H1 (cell line): ENCODE measurements at places on chromosomes 2 and 18.

DNA sequence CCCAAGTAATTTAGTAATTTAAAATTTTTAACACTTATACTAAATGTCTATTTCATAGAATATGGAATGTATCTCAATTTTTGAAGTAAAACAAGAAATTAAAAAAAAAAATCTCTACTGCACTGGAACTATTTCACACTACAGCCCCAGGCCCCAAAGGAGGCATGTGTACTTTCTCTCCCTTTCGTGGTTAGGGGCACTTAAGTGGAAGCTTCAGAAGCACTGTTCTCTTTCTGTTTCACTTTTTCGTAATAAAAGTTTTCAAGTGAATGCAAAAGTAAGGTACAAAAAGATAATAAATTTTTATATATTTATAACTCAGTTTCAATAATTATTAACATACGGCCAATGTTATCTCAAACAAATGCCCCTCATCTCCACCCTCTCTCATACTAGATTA, 123.8 kb upstream of the STON1 start:
- no peak for DNase-seq

GRCh38 chr2:137192366-137193310, 427.3 kb downstream of the THSD7B start:
- no peak for DNase-seq

GRCh38 chr2:156003780-156004179, 328.7 kb downstream of the NR4A2 start:
- DNase-seq, result no peak

- no peak for DNase-seq
Observed at GRCh38 chr18:3626929-3627458, 177.0 kb downstream of the TGIF1 start.

GRCh38 chr2:164954954-164955701, at the start of gene SLC38A11:
Gene SLC38A11 (minus strand): TSS chr2:164955525. CDS start chr2:164955247, 278 bp downstream.
- no peak for DNase-seq

DNA sequence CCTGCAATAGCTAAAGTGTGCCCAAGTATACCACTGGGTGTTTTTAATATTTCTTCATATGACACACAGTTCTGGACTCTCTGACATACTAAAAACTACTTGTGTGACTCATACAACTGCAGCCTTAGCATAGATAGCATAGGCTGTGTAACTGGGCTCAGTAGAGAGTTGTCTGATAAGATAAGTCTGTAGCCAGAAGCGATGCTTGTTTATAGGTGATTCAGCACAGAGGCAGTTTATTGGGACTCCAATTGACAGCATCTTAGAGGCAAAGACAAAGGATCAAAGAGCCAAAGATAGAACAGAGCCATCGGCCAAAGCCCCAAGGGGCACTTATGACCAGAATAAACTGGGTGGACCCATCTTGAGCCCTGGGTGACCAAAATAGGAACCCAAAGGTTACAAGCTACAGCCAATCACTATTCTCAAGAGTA, 42.3 kb downstream of the AAK1 start:
- no peak for DNase-seq

GRCh38 chr2:145692971-145693478, 1173.1 kb upstream of the ZEB2 start:
- DNase-seq, result no peak

- DNase-seq, result no peak
Observed at GRCh38 chr2:113754160-113754559, 2.3 kb downstream of the SLC35F5 start.

DNA sequence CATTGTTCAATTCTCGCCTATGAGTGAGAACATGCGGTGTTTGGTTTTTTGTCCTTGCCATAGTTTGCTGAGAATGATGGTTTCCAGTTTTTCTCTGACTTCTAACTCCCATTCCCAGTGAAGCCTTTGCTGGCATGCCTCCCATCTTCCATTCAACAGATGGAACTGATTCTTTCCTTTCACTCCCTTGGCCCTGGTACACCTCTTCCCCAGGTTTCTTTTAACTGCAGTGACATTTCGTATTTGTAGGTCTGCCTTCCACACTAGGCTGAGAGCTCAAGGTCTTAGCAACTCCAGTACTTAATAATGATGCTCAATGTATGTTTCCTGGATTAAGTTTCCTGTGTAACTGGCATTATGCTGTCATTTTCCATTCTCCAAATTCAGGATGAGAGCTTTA, 48.5 kb downstream of the GAREM1 start:
- DNase-seq, result no peak

GRCh38 chr2:16663121-16663905, 2.3 kb downstream of the CYRIA start:
- no peak for DNase-seq

DNA sequence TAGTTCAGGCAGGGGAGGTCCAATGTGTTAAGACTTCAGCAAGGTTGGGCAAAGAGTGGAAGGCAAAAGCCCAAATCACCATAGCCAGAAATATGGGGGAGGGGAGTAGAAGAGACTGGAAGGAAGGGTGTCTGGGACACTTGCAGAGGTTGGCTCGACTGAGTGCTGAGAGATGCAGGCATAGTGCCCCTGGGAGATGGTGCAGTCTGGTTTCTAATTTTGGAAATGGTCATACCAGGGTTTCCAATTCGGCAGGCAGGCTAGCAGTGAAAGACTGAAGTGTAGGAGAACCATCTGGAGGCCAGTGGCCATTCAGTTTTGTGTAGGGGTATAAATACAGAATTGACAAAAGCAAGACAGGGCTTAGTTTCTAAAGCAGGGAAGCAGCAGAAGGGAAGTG, 6.2 kb upstream of the SPOPL start:
- no peak for DNase-seq

DNA sequence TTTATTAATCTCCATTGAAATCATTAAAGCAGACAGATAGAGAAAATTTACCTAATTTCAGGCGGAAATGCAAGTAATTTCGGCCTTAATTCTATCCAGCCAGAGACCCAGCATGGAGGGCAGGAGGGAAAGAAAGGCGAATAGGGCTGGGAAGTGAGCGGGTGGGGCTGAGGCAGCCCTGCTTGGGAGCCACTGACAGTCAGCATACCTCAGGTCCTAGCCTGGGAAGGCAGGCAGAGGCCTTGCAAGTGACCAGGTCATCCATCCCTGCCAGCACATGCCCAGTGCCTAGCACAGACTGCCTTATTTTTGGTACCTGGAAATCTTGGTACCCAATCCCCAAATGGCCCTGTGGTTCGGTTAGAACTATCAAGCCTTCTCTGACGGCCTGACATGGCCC, 1.5 kb downstream of the GDF7 start:
- no peak for DNase-seq

GRCh38 chr2:29723255-29724001, 198.0 kb downstream of the ALK start:
- DNase-seq, result no peak

- DNase-seq, result no peak
Observed at GRCh38 chr2:169105476-169105875, 36.1 kb downstream of the DHRS9 start.

DNA sequence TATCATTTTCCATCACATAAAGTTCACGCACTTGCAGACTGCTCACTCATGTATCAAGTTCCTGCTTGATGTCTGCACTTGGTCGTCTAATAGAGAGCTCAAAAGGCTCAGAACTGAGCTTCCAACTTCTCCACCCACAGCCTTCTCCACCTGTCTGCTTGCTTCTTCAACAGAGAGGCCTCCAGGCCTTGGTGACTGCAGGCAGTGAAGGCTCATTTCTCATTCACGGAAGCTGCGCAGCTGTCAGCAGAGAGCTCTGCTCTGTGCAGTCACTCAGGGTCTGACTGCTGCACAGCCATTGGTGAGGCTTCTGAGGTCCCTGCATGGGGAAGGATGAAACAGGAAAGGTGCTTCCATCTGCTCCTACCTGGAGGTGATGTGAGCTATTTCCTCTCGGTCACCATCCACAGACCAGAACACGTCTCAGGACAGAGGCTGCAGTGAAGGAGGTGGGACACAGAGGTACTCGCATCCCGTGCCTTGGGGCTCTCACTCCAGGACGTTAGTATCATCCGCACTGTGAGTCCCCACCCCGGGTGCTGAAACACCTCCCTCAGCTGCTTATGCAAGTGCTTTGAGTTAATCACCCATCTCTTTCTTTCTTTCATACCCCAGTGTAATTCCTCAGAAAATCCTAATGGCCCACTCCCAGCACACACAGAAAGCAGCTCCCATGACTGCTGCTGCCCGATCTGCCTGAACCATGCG, 126.2 kb downstream of the TMEM18 start:
- DNase-seq, result no peak

- no peak for DNase-seq
Observed at GRCh38 chr2:149651229-149651628, 63.7 kb upstream of the MMADHC start.

DNA sequence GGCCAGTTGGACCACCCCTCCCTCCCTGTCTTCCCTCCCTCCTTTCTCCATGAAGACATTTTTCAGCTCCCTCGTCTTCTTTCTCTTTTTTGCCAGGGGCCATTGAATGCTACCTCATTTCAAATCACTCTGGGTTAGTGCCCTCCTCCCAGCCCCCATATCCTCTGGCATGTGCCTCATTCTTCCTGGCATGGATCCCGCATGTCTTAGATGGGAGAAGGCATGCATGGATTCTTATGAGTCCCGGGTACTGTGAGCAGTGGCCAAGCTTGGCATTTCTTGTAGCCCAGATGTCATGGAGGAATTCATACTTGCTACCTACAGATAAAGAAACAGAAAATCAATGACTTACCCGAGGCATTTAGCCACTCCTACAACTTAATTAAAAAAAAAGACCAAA, 9.0 kb upstream of the HAAO start:
- no peak for DNase-seq

DNA sequence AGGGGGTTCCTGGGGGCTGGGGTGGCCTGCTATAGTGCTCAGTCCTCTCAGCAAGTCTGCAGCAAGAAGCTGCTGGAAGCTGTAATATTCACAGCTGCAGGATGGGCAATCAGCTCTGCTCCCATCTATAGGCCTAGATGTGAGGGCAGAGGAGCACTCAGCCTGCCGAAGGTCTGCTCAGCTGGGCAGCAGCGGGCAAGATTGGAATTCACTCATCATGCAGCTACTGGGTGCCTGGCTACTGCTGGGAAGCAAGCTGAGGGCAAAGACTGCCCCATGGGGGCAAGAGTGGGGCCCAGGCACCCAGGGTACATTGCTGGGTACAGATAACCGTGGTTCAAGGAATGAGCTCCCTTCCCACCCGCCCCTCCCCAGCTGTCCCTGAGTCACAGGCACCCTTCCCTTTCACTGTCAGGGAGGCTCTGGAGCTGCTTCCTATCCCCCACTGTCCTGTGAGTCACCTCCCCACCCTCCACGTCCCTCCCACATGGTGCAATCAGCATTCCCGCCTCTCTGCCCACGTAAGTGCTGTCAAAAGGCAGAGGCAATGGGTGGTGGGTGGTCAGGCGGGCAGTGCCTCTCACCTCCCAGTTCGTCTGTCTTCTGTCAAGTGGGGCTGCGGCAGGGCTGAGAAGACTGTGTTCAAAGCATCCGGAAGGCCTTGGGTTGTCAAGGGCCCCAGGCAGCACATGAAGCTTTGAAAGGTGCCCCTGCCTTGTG, 169.2 kb downstream of the TRIM43 start:
- DNase-seq, result no peak

DNA sequence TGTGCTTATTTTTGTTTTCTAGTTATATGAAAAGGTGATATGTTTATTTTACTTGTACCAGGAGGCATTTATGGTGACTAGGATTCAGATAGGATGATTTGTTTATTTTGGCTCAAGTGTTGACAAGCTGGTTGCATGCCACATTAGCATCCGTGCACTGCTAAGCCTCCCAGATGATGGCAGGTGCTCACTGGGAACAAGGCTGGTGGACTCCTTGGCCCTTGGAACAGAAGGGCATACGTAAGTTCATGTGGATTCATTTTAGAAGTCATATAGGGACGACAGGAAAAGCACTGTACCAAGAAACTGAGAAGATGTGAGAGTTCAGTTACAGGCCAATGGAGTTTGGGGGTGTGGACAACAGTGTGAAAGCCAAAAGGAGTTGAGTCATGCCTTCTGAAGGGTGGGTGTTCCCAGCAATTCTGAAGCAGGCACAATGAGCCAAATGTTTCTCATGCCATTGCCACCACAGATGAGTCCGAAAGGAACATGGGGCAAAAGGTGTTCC, 166.2 kb downstream of the PHLPP1 start:
- DNase-seq, result no peak

DNA sequence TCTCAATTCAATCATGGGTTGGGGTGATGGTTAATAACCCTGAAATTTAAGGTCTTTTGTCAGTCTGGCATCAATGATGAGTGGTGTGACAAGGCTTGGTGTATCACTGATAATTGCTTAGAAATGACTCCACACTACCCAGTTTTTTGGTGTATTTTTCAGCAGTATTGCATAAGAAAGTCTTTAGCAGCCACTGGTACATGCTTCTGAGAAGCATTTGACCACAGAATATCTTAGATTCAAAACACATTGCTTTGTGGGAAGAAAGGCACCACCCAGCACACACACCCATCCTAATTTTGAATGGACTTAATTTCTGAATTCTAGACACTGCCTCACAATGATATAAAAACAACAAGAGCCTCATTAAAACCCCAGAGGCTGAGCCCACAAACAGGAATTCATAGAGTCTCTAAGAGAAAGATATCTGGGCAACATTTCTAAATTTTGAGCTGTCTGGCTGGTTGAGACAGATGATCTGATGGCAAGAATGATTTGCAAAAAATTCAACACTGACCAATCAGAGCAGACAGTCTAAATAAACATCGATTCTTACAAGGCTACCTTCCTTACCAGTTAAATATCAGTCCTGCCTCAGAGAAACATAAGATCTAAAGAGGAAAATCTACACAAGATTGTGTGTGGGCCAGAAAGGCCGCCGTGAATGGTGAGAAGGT, 114.7 kb upstream of the CYP1B1 start:
- no peak for DNase-seq

GRCh38 chr2:171109571-171109970, 51.1 kb downstream of the TLK1 start:
- no peak for DNase-seq

DNA sequence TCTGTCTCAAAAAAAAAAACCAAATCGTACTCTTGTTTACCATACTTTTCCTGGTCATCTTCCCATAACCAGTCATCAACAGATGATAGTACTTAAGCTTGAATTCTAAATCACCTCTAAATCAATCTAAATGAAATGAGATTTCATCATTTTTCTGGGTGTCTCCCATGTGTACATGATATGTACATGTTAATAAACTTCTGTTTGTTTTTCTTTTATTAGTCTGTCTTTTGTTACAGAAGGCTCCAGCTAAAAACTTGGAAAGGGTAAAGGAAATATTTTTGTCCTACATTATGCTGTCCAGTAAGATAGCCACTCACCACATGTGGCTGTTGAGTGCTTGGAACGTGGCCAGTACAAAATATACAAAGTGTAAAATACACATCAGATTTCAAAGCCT, 78.7 kb upstream of the MSH6 start:
- DNase-seq, result no peak

GRCh38 chr2:11662882-11663281, 7.1 kb downstream of the NTSR2 start:
- no peak for DNase-seq

- no peak for DNase-seq
Observed at GRCh38 chr2:238376884-238377391, 49.8 kb upstream of the ASB1 start.

DNA sequence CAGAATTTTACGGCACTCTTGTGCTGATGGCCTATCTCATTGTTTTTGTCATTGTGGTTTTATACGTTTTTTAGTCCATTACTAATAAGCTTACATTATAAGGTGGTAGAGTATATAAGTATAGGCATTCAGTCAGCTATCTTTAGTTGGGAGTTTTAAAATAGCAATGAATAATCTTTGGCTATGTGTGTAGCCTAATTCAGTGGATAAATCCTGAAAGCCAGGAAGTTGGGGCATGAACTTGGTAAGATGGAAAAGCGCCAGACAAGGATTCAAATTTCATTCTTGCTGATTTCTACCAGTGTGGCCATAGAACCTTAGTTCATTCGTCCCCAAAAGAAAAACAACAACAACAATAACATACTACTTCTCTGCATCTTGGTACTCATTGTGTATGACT, 31.2 kb downstream of the EPC2 start:
- no peak for DNase-seq
